ENCODE measurements at places on chromosomes 16 and 17. TPM values are rescaled to one million over a fixed set of nuclear protein-coding genes. Genes with fewer than 3 reads are reported as not detected.

Gene LCAT
- total RNA-seq: 7.6 TPM

Gene RASD1
- total RNA-seq: 1.2 TPM

Gene CMTM2
- not detected for total RNA-seq

Gene SSTR5
- total RNA-seq: not detected

Gene CHST5
- total RNA-seq: 0.15 TPM

Gene KRTAP3-2
- not detected for total RNA-seq

Gene CHST4
- total RNA-seq: not detected

Gene SPECC1
- total RNA-seq: 2.5 TPM

Gene PKMYT1
- 9.9 TPM for total RNA-seq

Gene HOXB13
- total RNA-seq: not detected

Gene CNTNAP1
- total RNA-seq: 43.6 TPM

Gene KLHL10
- total RNA-seq: 0.29 TPM

Gene SLC12A3
- not detected for total RNA-seq

Gene HAS3
- total RNA-seq: 0.66 TPM

Gene WNT9B
- not detected for total RNA-seq

Gene ABCA8
- total RNA-seq: 85.1 TPM

Gene PRDM7
- total RNA-seq: not detected

Gene ACSM2A
- not detected for total RNA-seq

Gene GP1BA
- total RNA-seq: not detected

Gene RFNG
- 36.8 TPM for total RNA-seq

Gene CEP295NL
- total RNA-seq: 6.8 TPM

Gene FOXF1
- total RNA-seq: 39.0 TPM

Gene HID1
- 0.29 TPM for total RNA-seq

Gene RNU2-1
- total RNA-seq: not detected

Gene P2RX5
- 4.1 TPM for total RNA-seq

Gene KCNJ2
- total RNA-seq: 8.6 TPM

Gene ZNF594
- 12.9 TPM for total RNA-seq

Gene ABCC12
- 0.15 TPM for total RNA-seq

Gene ECI1
- 34.6 TPM for total RNA-seq

Gene PSMB3
- total RNA-seq: 348 TPM

Gene SLC35G6
- total RNA-seq: not detected

Gene PYCARD
- 120 TPM for total RNA-seq

Gene XPO6
- total RNA-seq: 106 TPM

Gene HIRIP3
- total RNA-seq: 11.8 TPM

Gene CDH3
- 0.17 TPM for total RNA-seq

Gene DRC3
- total RNA-seq: 0.83 TPM

Gene NEK8
- total RNA-seq: 4.4 TPM

Gene MMP2
- 2,660 TPM for total RNA-seq

Gene FOXN1
- not detected for total RNA-seq

Gene SLC38A7
- 26.6 TPM for total RNA-seq

Gene DECR2
- total RNA-seq: 17.9 TPM
